ENCODE measurements at places on chromosomes 5 and 9.

DNA sequence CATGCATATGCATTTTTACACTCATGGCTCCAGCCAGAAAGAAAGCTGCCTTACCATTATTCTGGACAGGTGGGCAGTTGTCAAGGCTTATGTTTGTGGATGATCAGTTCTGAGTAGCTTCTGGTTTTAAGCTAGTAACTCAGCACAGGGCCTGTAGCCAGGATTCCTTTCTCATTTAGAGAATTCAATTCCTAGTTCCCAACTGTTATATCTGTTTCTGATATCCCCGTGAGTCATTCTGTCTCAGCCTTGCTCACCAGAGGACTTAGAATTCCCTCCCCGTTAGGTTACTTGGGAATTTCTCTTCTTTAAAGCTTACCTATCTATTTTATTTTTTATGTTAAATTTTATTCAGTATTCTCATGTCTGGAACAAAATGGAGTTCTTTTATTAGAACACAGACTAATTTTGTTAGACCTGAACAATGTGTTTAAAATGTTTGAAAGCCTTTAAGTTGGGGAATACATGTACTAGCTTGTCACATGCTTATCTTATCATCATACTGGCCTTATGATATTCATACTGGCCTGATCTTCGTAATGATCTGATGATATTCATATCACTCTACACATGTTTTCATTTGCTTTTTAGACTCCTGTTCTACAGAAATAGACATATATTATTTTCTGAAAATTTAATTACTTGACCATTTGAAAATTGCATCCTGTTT lies 47.1 kb downstream of the CAST start:
- no peak for DNase-seq

GRCh38 chr5:7793895-7794294 lies 57.0 kb downstream of the CFAP90 start:
- no peak for DNase-seq

GRCh38 chr9:134348404-134349155 lies 22.3 kb downstream of the RXRA start:
- no peak for DNase-seq

- DNase-seq, result no peak
Observed at GRCh38 chr5:126912616-126913200, 117.7 kb downstream of the MARCHF3 start.

DNA sequence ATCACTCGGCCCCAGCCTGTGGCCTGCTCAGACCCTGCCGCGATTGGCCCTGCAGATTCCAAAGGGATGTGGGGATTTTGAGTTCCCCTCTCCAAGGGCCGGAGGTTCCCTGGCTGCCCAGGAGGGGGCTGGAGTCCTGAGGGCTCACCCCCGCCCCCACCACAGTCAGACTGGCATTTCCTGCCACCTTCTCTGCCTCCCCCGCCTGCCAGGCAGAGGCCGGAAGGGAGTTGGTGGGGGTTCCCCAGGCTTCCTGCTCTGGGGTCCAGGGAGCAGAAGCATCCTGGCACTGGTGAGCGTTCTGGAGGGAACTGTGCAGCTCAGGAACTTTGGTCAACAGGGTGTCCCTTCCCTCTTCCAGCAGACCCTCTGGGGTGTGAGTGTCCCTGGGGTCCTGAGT lies 70.6 kb downstream of the RXRA start:
- DNase-seq, result peak; percentile 43

GRCh38 chr5:101977729-101978345 lies 318.2 kb downstream of the SLCO4C1 start:
- DNase-seq, result no peak

- no peak for DNase-seq
Observed at GRCh38 chr5:41071975-41072374, 833 bp upstream of the MROH2B start.

DNA sequence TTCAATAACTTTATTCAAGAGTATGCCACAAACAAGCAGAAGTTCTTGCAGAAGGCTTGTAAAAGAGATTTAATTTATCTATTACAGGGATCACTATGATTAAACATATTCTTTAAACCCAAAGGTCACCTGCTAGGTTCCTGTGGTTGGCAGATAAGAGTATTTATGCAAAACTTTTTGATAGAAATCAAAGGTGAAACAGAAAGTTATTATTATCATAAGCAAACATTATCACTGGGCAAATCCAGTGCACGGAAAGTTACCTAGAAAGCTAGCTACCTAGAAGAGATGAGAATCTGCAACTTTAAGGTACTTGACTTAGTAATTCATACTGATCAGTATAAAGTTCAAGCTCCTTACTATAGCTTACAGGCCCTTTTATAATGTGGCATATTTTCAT lies 3.2 kb downstream of the STARD4 start:
- no peak for DNase-seq

DNA sequence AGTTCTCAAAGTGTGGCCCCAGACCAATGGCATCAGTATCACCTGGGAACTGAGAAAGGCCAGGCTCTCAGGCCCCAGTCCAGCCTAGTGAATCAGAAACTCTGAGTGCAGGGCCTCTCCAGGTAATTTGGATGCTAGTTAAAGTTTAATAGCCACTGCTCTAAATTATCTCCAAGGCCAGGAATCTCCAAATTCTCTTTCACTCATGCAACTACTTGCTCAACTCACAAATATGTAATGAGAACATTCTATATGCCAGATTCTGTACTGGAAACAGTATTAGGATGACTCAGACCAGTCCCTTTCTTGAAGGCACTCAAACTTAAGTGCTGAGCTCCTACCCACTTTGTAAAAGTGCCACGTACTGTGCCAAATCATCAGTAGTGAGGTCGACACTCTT lies 84.6 kb downstream of the PAPPA start:
- no peak for DNase-seq

GRCh38 chr9:85081963-85082362 lies 412.4 kb downstream of the NTRK2 start:
- DNase-seq, result no peak

GRCh38 chr5:122967625-122968024 lies 68.9 kb downstream of the PPIC start:
- DNase-seq, result no peak

DNA sequence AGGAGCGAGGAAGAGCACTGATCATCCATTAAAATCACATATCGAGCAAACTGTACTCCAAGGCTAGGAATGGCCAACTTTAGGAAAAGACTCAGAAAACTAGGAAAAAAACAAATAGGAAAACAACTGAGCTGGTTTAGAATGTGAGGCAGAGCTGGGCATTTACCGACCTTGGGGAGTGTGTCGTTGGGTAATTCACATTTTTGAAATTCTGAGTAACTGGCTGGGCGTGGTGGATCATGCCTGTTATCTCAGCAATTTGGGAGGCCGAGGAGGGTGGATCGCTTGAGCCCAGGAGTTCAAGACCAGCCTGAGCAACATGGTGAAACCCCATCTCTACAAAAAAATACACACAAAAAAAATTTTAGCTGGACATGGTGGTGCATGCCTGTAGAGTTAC lies 70.1 kb downstream of the ZFAND5 start:
- no peak for DNase-seq

Data from activated T-helper 1 cell treated with anti-CD3 and anti-CD28 coated beads, Interleukin-2, amount 50 U/mL, for 16 hours (primary cell).